ENCODE measurements at places on chromosomes 2 and 18.

- DNase-seq = no peak
Measured at GRCh38 chr2:54208364-54209240, 47.4 kb downstream of the TSPYL6 start.

GRCh38 chr18:75291460-75291859 lies 80.9 kb downstream of the TSHZ1 start:
- DNase-seq = no peak

- DNase-seq = no peak
Measured at GRCh38 chr2:13524492-13524891, 807.8 kb downstream of the TRIB2 start.

DNA sequence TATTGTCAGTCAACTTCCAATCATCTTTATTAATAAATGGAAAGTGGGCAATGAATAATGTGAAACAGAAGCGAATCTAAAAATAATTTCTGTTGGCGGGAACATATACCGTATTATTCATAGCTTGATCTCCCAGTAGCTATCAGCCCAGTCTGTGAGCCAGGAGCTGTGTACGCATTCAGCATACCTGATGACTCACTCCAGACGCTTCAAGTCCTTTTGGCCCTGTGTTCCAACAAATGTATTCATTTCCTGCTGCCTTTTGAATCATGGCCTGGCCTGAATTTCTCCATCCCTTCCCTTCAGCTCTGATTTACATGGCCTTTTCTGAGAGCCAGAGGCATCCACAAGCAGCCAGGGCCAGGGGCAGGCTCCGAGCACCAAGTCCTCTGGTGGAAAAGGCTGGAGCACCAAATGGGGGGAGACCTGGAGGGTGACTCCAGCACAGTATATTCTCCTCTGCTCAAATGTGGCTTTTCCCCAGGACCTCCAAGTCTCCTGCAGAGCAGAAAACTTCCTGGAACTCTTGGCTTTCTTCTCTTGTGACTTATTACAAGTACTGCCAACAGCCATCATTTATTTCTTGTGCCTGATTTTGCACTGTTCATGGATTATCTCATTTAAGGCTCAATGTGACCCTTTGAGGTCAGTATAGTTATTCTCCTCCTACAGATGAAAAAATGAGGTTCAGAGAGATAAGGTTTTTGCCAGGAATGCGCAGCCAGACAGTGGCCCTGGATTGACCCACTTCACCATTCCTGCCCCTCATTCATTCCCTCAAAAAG lies 108.7 kb downstream of the EN1 start:
- DNase-seq = no peak

DNA sequence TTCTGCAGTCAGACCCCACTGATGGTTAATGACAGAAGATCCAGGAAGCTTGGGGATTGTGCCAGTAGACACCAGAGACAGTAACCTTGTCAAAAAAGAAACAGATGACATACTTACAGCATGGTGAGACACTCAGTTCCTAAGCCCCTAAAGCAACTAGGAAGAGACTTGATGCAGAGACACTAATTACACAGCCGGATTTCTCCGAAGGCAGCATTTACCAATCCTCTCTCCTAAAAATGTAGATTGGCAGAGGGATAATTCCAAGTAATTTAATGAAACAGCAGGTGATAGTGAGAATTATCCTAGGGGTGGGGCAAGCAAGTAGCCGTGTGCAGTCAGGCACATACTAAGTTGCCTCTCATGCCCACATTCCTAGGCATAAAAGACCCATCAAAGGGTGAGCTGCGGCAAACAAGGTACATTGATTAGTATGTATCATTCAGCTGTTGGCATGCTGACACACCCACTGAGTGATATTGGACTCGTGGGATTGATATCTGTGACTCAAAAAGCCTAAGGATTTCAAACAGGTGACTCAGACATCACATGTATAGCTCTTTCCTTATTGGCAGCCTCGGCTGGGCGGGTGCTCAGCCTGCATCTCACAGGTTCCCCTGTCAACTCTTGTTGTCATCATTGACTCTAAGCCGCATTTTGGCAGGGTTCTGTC lies 296.7 kb upstream of the ATP5MC3 start:
- no peak for DNase-seq

DNA sequence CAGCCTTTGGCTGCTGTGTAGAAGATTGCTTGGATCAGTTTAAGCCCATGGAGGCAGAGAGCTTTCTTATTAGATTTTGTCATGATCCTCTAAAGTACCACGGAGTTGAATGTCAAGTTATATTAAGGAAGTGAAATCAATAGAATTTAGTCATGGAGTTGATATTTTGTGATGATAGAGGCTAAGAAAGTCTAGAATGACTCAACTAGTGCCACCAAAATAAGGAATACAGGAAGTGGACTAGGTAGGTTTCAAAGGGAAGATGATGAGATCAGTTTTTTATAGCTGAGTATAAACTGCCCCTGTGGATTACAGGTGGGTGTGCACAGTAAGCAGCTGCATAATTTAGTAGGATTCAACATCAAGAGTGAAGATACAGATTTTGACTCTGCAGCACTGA lies 25.2 kb downstream of the FBXO36 start:
- DNase-seq = no peak

DNA sequence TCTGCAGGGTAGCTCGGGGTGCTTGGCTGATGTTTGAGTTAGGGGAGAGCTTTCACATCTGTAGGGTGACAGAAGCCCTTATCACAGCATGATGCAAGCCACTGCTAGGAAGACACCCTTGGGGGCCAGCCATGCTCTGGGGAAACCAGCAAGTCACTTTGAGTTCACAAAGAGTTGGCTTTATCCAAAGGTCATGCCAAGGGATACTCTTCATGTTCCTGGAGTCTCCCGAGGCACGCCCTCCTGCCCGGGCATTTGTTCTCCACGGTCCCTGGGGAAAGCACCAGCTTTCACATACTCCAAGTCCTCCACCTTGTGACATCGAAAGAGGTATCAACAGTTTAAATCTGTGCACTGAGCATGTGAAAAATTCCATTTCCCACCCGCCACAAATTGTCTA lies 227.7 kb downstream of the VAPA start:
- DNase-seq = no peak

- DNase-seq = no peak
Measured at GRCh38 chr2:110995911-110996310, 124.8 kb upstream of the BCL2L11 start.

- no peak for DNase-seq
Measured at GRCh38 chr18:12034241-12035100, 53.2 kb downstream of the IMPA2 start.
